ENCODE measurements at places on chromosomes 1 and 21.

DNA sequence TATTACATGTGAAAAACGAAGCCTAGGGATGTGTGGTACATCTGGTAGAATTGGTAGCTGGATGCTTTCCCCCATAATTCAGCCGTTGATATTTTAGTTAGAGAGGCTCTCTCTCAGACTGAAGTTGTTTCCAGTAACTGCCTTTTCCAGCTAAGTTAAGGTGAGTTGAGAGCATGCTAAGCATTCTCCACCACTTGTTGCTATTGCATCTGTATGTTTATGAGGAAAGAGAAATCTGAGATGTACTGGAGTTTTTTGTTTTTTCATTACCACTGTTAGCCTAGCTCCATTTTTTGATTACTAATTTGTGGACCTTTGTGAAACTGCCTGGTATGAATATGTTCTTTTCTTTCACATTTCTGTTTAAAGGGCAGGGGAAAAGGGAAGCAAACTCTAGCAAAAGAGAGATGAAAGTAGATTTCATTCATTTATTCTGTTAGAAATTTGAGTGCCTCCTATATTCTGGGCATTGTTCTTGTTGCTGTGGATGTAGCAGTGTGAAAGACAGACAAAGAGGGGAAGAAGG, 189.9 kb upstream of the CACYBP start:
- DNase-seq, result no peak

DNA sequence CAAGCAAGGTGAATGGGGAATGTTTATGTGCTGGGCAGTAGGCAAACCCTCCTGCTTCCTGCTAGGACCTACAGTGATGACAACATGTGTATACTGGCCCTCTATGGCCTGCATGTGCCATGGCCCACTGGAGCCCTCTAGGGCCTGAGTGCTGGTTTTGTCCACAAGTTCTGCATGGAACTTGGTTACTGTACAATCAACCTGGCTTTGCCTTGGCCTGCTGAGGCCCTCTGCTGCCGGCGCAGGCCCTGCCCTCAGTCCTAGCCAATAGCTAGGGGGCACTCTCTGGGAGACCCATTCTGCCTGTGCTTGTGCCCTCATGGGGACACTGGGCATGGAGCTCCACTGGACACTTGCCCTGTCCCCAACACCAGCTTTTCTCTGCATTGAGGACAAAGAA, 138.6 kb upstream of the NGF start:
- no peak for DNase-seq

GRCh38 chr1:18994381-18994780, 37.9 kb upstream of the IFFO2 start:
- no peak for DNase-seq

DNA sequence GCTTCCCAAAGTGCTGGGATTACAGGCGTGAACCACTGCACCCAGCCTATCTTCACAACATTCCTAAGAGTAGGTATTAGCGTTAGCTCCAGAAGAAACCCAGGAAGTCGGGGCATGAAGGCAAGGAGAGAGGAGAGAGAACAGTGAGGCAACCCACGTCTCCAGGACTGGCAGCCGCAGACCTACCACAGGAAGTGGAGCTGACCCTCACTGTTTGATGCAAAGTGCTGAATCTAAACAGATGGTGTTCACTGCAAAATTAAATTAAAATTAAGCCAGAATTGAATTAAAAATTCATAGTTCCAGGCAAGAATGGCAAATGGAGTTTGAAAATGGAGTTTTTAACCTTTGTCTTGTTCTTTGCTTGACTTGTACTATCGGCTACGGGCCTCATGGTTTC, 6.7 kb downstream of the ECE1 start:
- DNase-seq, result no peak

DNA sequence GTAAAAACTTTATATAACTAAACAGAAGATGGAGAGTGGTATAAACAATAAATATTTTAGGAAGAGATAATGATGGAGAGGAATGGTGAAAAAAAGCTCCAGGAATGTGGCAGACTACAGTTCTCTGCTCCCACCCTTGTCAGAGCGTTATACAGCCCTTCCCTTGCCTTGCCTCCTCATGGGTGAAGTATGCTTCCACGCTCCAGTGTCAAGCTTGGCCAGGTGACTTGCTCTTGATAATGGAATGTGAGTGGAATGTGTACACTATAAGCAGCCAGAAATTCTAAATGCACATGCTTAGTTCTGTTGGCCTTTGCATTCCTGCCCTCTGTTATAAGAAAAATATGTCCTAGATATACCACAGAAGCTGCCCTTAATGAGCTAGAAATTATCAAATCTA, 24.7 kb upstream of the POGK start:
- no peak for DNase-seq

- DNase-seq, result no peak
These were observed 21.3 kb downstream of the VAV3 start for GRCh38 chr1:107943694-107944093.

DNA sequence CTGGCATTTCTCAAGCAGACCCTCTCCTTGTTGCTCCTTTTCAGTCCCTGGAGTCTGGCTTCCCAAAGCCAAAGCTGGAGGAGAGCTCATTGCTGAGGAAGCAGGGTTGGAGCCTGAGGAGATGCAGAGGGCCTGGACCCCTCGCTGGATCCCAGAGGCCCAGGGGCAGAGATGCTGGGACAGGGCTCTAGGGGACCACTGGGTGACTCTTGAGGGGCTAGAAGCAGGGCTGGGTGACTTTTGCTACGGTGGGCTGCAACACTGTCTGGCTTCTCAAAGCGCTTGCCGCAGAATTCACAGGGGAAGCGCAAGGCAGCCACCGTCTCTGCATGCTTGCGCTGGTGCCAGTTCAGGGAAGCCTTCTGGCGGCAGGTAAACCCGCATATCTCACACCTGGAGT, 8.8 kb downstream of the ZNF692 start:
- DNase-seq, result no peak

DNA sequence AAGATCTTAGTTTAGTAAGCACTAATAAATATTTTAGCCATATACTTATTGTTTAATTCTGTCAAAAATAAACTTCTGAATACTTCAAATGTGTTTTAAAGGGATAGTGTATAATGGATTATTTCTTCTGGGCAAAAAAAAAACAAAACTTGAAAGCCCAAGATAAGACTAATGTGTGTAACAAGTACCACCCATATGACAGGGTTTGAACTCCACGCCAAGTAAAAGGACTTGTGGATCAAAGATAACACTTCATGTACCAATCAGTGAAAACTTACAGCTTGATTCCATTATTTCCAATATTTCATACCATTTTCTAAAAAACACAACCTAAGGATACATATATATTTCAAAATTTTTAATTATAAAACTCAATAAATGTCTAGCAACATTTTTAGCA, 59.5 kb downstream of the DENND1B start:
- no peak for DNase-seq

DNA sequence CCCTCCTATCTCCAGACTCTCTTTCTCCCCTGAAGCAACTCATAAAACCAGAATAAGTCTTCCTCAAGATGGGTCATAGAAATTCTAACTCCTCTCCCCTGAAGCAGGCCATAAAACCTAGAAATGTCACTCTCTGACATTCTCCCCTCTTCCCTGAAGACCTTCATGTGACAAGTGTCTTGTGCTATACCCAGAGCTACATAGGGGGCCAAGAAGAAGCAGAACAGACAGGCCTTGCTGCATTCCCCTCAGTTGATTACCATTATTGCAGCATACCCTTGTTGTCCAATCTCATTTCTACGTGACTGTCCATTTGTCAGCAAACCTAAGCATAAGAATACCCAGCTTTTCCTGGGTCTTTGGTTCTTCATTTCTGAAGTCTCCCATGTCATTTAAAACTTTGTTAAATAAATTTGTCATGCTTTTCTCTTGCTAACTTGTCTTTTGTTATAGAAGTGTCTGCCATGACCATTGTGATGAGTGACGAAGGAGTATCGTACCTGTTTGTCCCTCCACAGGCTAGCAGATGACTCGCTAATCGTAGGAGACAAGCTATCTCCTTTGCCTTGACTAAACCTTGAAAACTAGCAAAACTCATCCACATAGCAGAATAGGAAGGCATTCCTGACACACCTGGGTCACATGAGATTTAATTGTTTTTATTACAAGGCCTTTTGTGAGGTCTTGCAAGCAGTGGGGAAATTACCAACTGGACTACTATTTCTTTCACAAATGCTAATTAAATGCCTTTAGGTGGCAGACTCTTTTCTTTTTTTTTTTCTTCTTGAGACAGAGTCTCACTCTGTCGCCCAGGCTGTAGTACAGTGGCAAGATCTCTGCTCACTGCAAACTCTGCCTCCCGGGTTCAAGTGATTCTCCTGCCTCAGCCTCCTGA, 39.4 kb upstream of the ZNF326 start:
- DNase-seq, result no peak

- DNase-seq, result no peak
These were observed 237.6 kb downstream of the MRPL39 start for GRCh38 chr21:25369524-25370300.

DNA sequence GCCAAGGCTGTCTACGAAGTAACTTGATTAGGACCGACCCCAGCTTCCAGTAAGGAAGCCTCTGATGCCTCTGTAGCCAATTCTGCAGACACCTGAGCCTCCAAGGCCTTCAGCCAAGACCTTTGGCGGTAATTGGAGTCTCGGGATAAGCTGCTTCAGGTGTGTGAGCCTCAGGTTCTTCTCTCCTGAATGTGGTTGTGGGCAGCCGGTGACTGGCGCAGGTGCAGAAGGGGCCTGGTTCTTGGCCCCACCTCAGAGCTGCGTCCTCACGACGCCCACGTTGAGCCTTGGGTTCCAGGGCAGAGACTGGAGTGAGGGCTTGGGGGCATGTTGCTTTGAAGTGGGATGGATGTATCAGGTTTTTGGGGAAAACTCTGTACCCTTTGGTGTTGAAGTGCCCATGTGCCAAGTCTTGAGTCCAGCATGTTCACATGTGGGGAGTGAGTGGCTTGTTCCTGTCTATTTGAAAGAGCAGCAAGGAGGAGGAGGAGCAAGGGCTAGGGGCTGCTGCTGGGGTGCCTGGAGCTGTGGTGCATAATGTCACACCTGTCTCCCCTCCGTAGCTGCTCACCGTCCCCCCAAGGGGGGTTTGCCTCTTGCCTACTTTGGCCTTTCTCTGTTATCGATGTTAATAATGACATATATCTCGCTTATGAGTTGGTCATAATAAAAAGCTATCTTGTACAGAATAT, 1.4 kb downstream of the PSEN2 start:
- DNase-seq, result no peak

DNA sequence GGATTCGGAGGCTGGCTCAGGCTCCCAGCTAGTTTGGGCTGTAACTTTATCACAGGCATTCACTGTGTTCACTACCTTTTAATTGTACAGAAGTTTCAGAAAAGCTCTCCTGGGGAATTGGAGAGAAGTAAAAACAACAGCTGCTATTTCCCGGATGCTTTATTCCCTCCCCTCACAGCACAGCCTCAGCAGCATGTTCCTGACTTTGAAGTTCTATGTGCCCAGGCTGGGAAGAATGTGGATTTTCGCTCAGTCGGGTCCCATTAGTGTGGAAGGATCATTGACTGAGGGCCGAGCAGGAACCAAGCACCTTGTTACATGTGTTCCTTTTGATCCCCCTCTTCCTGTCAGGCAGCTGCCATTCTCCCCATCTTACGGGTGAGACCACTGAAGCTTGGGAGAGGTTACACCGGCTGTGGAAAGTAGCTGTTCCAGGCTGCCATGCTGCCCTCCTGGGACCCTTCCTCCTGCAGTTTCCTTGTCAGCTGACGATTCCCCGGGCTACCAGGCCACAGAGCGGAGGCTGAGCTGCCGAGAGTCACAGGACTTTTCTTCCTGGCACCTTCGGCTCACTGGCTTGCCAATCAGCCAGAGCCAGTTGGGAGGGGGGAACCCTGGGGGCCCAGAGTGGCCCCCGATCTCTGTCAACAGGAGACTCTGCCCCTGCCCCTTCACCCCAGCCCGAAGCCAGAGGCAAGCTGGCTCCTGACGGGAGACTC, 223.1 kb upstream of the TMEM51 start:
- no peak for DNase-seq

DNA sequence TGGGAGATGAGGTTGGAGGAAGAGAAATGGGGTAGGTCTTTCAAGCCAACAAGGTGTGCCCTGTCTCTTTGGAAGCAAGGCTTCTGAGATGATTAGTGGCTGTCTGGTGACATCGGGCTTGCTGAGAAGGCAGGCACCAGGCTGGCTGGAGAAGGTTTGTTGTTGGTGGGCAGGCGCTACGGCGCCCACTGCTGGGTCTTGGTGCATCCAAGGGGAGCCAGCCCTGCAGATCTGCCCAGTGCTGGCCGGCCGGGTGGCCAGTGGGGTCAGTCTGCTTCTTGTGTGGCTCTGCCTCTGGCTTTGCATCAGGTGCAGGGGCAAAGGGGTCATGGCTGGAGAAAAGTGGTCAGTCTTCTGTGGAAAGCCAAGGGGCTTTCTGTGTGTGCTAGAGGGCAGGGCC, 126.2 kb downstream of the TLR5 start:
- DNase-seq, result no peak

- peak; percentile 48 for DNase-seq
These were observed 14.9 kb downstream of the AADACL4 start for GRCh38 chr1:12658531-12659453.

GRCh38 chr1:69171248-69171647, 396.5 kb upstream of the LRRC7 start:
- no peak for DNase-seq

DNA sequence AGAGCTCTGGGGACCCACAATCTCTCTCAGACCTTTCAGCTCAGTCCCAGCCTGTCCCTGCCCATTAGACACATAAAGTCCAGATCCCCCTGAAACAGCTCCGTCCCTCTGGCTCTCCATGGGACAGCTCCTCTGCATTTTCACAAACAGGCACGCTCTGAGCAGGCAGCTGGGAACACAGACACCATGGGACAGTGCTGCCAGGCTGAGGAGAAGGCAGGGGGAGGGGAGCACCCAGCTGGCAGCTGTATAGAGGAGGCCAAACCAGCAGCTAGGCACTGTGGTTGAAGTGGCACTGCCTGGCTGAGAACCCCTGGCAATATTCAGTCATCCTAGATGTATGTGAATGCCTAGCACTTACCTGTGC, 2.0 kb downstream of the TMEM63A start:
- DNase-seq, result no peak

DNA sequence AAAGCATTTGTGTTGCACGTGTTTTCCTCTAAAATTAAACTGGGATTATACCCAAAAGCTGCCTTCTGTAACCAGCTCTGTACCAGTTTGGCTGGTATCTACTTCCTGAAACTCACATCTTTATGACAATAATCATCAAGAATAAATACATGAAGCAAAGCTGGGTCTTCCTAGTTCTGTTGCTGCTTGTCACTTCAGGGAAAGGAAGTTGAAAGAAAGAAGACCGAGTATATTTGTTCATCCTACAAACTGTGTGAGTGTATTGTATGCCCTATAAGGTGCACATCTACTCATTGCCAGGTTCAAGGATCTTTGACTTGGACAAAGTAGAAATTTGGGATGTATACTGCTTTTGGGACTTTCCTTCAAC, 29.1 kb upstream of the IFNGR2 start:
- DNase-seq, result no peak

- DNase-seq, result no peak
These were observed 548.9 kb downstream of the NUF2 start for GRCh38 chr1:163870666-163871065.

Data from T1000 (cell line).